Pulmonary artery endothelial cell (primary cell): ENCODE measurements at places on chromosomes 13 and 19.

DNA sequence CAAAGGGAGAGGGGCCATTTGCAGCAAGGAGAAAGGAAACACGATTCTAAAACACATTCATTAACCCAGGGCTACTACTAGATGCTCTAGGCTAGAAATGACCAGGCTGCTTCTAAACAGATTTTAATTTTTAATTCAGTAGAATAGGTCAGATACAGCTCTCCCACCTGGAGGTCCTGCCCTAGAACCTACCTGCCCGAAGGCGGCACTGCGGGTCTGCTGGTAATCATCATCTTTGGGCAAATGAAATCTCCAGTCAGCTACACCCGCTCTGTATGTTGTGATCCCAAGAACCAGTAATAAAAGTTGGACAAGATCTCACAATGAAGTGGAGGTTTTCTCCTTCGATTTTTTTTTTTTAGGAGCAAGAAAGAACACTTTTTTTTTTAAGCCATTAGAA lies 345.3 kb downstream of the ENOX1 start:
- DNase-seq = no peak

DNA sequence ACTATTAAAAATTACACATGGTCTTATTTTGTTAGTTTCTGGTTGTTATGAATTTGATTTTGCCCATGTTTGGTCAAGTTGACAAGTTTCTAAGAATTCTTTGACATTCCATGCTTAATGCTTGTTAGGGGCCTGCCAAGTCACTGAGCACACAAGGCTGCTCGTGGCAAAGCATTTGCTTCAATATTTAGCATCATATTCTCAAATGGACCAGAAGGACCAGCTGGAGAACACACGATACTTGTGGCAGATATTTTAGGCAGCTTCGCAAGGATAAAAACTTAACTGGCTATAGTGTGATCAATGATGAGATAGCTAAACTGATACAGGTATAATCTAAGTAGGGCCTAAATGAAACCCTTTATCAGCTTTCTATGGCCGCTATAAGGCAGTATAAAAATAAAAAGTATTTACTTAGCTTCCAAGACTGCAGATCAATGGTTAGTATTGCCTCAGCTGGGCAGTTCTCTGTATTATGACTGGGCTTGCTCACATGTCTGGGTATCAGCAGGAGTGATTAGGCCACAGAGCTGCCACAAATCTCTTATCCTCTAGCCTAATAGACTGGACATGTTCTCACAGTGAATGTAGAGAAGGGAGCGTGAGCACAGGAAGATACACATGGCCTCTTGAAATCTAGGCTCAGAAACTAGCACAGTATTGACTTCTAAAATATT lies 155.9 kb upstream of the SPRY2 start:
- no peak for DNase-seq

DNA sequence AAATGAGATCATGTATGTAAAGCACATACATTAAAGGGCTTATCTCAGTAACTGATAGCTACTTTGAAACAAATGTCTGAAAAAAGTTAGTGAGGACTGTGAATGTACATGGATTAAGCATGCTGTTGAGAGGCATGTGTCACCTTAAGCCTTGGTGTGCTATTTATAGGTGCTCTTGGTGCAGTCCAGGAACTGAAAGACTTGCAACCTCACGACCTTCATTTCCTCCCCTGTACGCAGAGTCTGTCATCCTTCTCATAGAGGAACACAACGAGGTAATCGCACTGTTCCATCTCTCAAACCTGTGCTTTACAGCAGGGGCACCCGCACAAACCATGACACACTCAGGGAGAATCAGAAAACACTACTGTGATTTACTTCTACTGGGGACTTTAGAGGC lies 65.6 kb downstream of the UFM1 start:
- no peak for DNase-seq

DNA sequence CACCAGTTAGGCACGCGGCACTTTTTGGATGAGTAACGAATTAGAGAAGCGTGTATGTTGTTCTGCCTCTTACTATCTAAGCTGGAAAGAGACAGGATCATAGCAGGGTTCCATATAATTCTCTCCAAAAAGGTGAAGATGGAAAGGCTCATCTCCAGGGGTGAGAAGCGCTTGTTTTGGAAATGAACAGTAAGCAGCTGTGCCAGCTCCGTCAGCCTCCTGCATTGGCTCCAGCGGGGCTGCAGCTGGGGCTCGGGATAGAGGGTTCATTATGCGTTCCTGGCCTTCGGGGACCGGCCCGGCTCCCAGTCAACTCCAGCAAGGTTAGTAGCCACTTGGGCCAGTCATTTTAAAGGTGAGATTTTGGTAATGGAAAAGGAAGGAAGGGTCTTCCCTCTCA lies 155.5 kb downstream of the COL4A1 start:
- DNase-seq = no peak

DNA sequence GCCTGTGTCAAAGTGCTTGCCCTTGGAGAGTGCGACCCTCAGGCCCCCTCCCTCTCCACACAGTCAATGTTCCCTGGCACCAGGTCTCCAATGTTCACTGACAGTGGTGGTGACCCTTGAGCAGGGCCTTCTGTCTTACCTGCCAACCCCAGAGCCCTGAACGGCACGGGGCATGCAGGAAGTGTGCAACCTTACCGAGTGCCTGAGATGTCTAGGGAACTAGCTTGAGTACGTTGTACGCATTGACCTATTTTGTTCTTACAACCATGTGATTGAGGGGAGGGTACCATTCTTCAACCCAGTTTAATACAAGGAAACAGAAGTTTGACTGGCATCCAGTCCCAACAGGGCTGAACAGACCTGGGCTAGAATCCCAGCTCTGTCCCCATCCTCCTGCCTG lies 13.2 kb downstream of the MAG start:
- DNase-seq = no peak

- DNase-seq = no peak
These were observed 39.9 kb upstream of the VWA8 start for GRCh38 chr13:42000846-42001245.
